ENCODE measurements at places on chromosomes 16 and 17.

DNA sequence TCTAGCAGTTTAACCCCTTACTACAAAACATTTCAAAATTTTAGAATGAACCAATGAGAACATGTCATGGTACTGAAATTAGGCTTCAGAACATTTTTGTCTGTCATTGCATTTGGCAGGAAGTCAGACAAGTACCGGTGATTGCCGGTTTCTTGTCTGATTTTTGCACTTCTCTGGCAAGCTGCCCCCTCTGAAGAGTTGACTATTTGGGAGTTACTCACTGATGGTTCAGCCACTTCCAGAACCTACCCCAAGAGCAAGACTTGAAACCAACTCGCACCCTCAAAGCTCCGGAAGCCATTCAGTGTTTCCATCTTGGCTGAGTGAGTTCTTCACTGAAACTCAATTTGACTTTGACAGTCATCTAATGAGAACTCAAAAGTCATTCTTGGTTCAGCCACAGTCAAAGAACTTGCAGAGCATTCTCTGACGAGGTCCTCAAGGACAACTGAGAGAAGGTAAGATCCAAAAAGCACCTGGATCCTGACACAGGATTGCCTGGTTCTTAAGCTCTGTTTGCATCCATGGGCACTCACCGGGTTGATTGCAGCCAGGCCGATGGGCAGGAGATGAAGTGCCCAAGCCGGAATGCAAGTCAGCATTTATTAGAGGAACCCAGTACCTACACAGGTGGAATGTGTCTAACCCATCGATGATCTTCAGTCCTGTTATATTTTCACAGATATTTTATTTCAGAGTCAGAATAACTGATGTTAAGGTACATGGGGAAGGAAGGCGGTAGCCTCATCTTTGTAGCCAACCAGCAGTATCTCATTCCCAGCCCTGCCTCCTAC lies 93.6 kb downstream of the USP22 start:
- DNase-seq: no peak

- peak; percentile 21 for DNase-seq
Observed at GRCh38 chr16:16036359-16036792, 87.0 kb downstream of the ABCC1 start.

GRCh38 chr17:46773221-46773605 lies 45.3 kb downstream of the WNT3 start:
- DNase-seq: no peak

GRCh38 chr17:47850692-47851573 lies at the start of gene SP6:
SP6 (minus strand) TSS chr17:47851163; CDS start chr17:47848429, 2,734 bp downstream.
- no peak for DNase-seq

- peak; percentile 88 for DNase-seq
Observed at GRCh38 chr17:43907425-43907981, at the start of gene MPP2. MPP2 (minus strand) TSS chr17:43907536; CDS start chr17:43904460, 3,076 bp downstream.

- no peak for DNase-seq
Observed at GRCh38 chr17:14749269-14749668, 448.4 kb downstream of the HS3ST3B1 start.

DNA sequence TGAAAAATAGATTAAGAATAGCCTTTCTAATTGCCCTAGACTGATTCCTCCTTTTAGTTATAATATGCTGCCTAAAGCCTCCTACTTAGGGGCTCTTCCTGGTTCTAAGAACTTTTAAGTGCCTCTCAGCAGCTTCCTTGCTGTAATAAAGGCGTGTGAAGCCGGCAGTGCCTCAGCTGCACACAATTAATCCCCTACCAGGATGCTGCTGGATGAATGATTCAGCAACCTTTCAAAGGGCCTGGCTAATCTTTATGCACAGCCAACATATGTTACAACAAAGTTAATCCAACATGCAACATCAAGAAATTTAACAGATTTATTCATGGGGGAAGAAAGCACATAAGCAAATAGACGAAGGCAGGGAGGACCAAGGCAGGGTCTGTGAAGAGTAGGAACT lies 145.2 kb downstream of the PMP22 start:
- DNase-seq: no peak

GRCh38 chr17:35892091-35893035 lies 12.2 kb upstream of the CCL5 start:
- DNase-seq: no peak

DNA sequence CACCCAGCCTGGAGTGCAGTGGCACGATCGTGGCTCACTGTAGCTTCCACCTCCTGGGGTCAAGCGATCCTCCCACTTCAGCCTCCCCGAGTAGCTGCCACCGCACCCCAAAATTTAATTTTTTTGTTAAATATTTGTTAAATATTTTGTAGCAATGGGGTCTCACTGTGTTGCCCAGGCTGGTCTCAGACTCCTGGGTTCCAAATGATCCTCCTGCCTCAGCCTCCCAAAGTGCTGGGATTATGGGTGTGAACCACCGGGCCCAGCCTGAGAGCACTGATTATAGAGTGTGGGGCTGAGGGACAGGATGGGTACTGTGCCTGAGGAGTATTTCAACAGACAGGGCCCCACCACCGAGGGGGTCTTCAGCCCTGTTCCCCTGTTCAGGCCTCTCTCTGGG lies 35.6 kb downstream of the TPSG1 start:
- no peak for DNase-seq

DNA sequence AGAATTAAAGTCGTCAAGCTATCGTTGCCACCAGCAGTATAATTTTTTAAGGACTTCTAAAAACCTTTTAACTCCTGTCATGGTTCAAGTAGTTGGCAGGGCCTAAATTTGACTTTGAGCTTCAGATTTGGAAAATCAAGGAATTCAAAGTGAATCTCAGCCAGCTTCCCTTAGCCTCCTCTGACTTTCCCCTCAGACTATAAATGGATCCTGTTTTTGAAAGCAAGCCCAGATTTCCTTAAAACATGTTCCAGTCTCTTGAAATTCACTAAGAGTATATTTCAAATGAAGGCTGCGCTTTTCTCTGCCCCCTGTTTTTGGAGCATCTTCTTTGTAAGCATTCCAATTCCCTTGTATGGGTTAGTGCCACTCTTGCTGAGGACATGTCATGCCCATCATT lies 101.8 kb upstream of the CDH8 start:
- DNase-seq: no peak

DNA sequence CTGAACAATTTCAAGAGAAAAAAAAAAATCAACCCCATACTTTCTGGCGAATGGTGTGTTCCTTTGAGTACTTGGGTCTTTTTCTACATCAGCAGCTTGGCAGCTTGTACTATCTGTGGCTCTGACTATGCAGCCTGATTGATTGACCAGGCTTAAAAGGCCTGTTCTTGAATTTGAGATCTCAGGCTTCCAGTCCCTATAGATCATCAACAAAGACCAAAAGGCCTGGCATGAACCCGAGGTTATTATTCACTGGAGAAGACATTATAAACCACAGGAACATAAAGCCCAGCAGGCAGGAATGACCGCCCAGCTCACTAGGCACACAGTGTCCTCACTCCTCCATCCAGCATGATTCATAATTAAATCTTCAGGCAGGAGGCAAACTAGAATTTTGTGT lies 32.1 kb upstream of the CDH3 start:
- DNase-seq: no peak

- peak; percentile 18 for DNase-seq
Observed at GRCh38 chr17:35117984-35118383, 1.7 kb downstream of the RAD51D start.
